Activated T-helper 1 cell treated with Interleukin-2 at 50 U/mL for 16 hours (primary cell): ENCODE measurements at places on chromosomes 12 and 14.

DNA sequence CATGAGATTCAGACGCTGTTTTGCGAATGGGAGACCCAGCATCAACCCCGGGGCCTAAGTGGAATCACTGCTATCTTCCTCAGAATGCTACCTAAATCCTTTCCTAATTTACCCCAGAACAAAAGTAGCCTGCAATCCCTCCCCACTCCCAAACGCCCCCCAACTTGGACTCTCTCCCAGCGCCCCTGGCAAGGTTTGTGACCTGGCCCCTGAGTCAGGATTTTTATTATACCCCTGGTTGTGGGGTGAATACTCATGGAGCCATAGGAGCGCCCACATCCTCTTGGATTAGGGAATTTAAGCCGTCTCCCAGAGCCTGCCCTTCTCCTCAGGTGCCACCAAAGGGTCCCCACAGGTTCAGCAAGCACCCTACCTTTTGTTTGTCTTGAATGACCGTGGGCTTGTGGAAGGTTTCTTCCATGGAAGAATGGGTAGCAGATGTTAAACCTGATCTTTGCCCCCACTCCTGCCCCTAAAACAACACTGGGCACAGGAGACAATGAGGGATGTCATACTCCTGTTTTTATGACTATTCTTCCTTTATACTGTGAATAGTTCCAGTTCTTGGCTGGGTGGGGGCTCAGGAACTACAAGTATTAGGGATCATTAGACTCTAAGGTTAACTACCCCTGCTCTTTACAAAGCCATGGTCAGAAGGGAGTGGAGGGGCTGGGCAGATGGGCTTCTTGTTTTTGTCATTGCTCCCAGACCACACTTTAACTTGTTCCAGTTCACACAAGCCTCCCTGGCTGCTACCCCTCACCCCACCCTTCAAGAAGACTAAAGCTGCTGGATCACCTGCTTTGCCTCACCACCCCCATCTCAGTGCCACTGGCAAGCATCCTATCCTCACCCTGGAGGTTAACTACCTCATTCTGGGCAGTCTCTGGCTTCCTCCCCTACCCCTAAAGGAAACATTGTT lies 630 bp downstream of the MYL6B start:
- no peak for DNase-seq

- no peak for DNase-seq
These were observed 4.7 kb downstream of the FOS start for GRCh38 chr14:75283162-75283832.

DNA sequence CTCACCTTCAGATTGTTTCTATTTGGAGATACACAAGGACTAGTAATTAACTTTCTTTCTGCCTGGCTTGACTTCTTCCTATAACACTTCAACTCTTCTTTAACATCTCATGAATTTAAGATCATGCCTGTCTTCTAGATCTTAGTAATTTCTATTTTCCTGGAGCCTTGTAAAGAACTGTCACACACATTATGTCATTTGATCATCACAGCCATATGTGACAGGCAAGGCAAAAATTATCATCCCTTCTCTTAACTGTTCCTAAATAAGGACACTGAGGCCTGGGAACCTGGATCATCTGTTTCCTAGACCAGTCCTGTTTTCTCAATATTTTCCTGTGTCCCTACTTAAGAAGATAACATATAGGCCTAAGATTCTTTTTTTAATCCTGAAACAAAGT lies 27.2 kb downstream of the NRDE2 start:
- DNase-seq = no peak

GRCh38 chr12:122126713-122127597 lies 47.1 kb downstream of the IL31 start:
- no peak for DNase-seq

GRCh38 chr12:7144414-7145120 lies 14.4 kb downstream of the CLSTN3 start:
- DNase-seq = no peak

- no peak for DNase-seq
These were observed 172.8 kb downstream of the BTG1 start for GRCh38 chr12:91972896-91973295.

- DNase-seq = no peak
These were observed 12.2 kb upstream of the PLEKHG7 start for GRCh38 chr12:92690601-92691000.

GRCh38 chr12:92562063-92562734 lies 140.6 kb upstream of the PLEKHG7 start:
- no peak for DNase-seq

- DNase-seq = no peak
These were observed 874 bp upstream of the RNU6-8 start for GRCh38 chr14:32203928-32204357.

- DNase-seq = no peak
These were observed 25.1 kb downstream of the C12orf42 start for GRCh38 chr12:103470664-103471063.

- no peak for DNase-seq
These were observed 53.4 kb downstream of the RGS6 start for GRCh38 chr14:71985538-71986189.

DNA sequence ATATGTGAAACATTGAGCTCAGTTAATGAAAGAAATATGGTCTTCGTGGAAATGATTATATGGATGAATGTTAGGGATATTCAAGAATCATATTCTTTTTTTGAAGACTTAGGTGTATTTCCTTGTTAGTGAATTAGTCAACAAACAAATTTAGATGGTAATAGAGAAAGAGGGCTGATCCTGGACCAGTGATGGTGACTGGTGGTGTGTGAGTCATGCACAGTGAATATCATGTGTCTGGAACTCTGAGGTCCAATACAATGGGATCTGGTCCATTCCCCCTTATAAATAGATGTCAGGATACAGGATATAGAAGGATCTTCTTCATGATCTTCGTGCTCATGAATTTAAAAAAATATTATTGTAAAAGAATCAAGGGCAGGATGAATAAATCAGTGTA lies 64.4 kb upstream of the RTL1 start:
- DNase-seq = no peak

DNA sequence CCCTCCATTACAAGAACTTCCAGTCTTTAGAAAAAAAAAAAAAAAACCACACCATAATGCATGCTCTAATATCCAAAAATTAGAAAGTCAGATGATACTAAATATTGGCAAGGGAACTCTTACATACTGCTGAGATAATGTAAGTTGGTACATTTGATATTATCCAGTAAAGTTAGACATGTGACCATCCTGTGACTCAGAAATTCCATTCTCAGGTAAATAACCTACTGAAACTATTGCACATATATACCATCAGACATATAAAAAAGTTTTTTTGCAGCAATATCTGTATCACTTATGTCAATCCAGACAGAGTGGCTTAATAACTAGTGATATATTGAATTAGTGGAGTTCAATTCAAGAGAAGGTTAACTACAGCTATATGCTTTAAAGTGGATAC lies 63.5 kb downstream of the KITLG start:
- DNase-seq = no peak

GRCh38 chr14:96359959-96360358 lies 3.2 kb downstream of the ATG2B start:
- DNase-seq = no peak

DNA sequence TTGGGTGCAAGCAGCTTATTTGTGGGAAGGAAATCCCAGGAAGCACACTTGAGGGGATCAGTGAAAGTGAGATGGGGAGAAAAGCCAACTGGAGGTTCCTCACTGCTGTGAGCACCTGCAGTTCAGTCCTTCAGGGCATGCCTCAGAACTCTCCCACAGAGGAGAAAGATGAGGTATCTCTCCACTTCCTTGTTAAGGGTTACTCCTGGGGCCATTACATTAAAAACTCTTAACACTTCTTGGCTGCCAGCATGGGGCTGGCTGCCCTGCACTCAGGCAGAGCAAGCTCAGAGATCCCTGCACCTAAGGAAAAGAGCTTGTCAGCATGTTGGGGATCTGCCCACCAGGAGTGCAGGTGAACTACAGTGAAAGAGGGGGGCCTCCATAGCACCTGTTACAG lies 28.8 kb downstream of the FERMT2 start:
- no peak for DNase-seq

GRCh38 chr12:30422844-30423243 lies 272.8 kb downstream of the IPO8 start:
- no peak for DNase-seq

DNA sequence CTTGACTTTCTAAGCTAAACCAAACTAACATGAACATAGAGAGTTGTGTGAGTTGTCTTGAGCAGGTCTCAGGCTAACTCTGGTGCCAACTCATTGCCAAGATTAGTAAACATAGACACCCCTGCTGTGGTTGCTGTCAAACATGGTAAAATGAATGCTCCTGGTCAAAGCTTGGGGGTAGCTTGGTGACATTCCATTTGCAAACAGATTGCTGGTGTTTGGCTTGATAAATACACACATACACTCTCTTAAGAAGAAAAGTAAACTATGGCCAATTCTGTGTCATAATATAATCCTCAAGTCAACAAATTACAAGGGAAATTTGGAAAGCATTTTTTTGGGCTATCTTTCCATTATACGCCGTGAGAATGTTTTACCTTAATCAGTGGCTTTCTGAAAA lies 386.4 kb upstream of the PDE3A start:
- DNase-seq = no peak

- DNase-seq = no peak
These were observed 46.4 kb downstream of the STXBP6 start for GRCh38 chr14:25003537-25003936.

DNA sequence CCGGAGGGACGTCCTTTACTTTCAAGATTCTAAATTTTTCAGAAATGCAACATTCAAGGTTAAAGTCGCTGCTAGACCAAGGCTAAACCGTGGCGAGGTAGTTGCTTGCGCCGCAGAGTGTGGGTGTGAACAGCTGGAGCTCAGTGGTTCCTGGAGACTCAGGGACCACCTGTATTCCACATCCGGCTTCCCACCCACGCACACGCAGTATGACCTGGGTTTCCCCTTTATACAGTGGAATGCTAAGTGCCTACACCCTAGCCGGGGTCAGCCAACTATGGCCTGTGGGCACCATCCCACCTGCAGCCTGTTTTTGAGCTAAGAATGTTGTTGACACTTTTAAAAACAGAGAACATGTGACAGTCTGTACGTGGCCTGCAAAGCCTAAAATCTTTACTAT lies 42.9 kb upstream of the TESC start:
- no peak for DNase-seq

DNA sequence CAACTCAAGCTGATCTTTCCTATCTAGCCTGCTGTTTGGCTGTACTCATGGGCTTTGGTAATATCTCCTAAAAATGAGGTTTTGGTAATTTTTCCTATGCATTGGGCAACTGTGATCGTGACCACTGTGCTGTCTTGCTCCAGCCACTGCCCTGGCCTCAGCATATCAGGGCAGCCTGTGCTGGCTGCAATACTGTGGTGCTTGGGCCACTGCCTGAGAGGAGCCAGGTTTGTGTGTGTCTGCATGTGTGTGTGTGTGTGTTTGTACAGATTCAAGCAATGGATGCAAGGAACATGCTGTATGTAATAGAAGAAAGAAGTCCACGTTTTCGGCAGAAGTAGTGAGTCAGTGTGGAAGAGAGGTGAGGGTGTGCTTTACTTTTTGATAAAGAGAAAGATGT lies 13.0 kb downstream of the ERG28 start:
- no peak for DNase-seq

DNA sequence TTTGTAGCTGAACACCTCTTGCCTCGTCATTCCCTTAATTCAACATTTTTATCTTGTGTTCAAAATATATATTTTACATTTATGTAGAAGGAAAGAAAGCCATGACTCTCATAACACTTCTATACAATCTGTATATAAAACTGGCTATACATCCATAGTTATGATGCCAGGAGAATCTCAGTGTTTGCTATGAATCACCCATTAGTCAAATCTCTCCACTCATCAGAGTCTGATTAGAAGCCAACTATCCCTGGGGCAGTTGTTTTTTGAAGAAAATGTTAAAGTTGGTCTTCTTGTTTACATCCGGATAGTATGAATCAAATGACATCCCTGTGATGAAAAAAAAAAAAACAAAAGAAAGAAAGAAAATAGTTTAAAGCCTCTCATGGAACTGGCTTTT lies 503.9 kb downstream of the NELL2 start:
- no peak for DNase-seq

DNA sequence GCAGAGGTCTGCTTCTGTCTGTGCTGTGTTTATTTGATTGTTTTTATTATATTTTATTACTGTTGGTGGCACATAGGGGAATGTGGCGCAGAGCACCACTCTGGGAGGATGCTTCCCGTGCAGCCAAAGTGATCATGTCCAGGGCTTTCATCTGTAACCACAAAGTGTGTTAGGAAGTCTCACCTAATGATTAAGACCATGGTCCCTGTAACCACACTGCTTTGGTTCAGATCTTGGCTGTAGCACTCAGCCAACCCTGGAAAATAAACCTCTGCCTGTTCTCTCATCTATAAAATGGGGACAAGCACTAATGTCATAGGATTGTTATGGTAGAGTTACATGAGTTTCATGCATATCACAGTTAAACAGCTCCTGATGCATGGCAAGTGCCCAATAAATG lies 1.9 kb downstream of the RESF1 start:
- no peak for DNase-seq

DNA sequence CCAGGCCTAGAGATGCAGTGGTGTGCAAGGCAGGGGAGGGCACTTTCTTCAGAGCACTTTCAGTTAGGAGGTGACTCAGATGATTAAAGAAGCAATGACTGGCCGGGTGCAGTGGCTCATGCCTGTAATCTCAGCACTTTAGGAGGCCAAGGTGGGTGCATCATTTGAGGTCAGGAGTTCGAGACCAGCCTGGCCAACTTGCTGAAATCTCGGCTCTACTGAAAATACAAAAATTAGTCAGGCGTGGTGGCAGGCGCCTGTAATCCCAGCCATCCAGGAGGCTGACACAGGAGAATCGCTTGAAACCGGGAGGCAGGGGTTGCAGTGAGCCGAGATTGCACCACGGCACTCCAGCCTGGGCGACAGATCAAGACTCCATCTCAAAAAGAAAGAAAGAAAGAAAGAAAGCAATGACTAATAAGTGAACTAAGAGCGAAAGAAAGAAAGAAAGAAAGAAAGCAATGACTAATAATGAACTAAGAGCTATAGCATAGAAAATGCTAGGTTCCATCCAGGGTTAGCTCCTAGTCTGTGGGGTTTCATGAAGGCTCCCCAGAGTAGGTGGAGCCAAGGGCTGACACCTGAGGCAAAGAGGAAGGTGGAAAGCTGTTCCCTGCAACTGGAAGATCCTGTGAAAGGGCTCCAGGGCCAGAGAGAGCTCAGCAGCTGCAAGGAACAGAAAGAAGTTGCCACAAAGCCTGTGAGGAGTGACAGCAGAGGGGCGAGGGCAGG lies 334.5 kb downstream of the CACNA1C start:
- no peak for DNase-seq

- DNase-seq = no peak
These were observed 356.5 kb upstream of the ATP2B1 start for GRCh38 chr12:90064852-90065801.

DNA sequence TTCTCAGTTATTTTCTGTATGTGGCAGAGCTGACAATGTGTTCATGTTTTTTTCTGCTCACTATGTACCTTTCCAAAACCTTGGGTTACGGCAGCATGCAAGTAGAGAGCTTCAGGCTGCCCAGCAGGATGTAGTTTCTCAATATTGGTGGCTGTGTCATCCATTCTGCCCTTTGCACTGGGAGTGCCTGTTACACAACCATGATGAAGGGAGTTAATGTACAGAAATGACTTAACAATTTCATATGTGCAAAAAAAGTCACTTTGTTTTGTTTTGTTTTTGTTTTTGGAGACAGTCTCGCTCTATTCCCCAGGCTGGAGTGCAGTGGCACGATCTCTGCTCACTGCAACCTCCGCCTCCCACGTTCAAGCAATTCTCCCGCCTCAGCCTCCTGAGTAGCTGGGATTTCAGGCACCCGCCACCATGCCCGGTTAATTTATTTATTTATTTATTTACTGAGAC lies 6.1 kb upstream of the CNIH1 start:
- DNase-seq = no peak
